Calu3 (cell line): ENCODE measurements at places on chromosomes 4 and X.

GRCh38 chrX:25531096-25531495, 515.3 kb upstream of the ARX start:
- DNase-seq, result no peak
- H3K27ac ChIP-seq, result no peak overlapping the region
- no peaks in the 10 kb centered on the region for H3K27me3 ChIP-seq
- H3K4me3 ChIP-seq, result no peak overlapping the region
- no peaks in the 10 kb centered on the region for H3K4me1 ChIP-seq
- no peaks in the 10 kb centered on the region for H3K36me3 ChIP-seq

DNA sequence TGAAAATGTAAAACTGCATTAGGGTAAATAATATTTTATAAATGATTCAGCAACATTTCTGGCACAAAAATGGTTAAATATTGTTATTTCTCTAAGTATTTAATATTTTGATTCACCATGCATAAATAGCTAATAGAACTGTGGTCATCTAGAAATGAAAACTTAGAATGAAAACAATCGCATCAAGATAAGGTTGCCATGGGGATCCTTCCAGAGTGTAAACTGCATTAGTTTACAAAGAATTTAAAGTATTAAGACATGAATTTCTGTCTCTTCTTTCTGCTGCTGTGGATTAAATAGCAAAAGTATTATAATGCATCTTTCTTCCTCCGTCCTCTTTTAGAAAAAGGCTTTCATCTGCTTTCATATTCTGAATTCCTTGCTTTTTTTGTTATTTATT, 1064.6 kb upstream of the SLIT2 start:
- H3K4me3 ChIP-seq, result no peak overlapping the region
- no peak overlapping the region for H3K27ac ChIP-seq
- DNase-seq, result no peak
- H3K36me3 ChIP-seq, result no peaks in the 10 kb centered on the region
- H3K4me1 ChIP-seq, result no peaks in the 10 kb centered on the region
- H3K27me3 ChIP-seq, result no peaks in the 10 kb centered on the region

GRCh38 chrX:48636776-48637175, 39.5 kb downstream of the WDR13 start:
- no peaks in the 10 kb centered on the region for H3K36me3 ChIP-seq
- H3K4me3 ChIP-seq, result no peak overlapping the region
- no peak for DNase-seq
- H3K27me3 ChIP-seq, result no peaks in the 10 kb centered on the region
- no peak overlapping the region for H3K27ac ChIP-seq
- H3K4me1 ChIP-seq, result no peaks in the 10 kb centered on the region

GRCh38 chr4:107900067-107900466, 31.3 kb upstream of the CYP2U1 start:
- H3K27ac ChIP-seq, result peak overlapping the region; percentile 66
- H3K4me3 ChIP-seq, result no peak overlapping the region
- peaks cover 20% of the 10 kb centered on the region for H3K36me3 ChIP-seq
- no peaks in the 10 kb centered on the region for H3K27me3 ChIP-seq
- H3K4me1 ChIP-seq, result peaks cover 27% of the 10 kb centered on the region

DNA sequence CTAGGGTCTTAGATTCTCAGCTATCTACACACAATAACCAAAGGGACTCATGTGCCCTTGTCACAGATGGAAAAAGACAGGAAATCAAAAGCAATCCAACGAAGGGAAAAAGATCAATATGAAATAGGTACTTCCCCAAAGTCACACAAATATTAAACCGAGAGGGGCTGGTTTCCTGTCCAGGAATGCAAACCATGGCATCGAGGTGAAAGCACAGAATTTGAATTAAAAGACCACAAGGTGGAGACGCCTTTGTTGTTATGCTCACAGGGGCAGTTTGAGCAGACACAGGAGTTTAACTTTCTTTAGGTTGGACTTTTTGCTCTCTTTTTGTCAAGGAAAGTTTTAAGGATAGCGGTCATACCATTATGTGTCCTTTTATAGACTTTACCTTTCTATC, 14.3 kb downstream of the H2BW1 start:
- H3K4me1 ChIP-seq, result no peaks in the 10 kb centered on the region
- H3K27ac ChIP-seq, result no peak overlapping the region
- H3K4me3 ChIP-seq, result no peak overlapping the region
- no peak for DNase-seq
- peaks cover 55% of the 10 kb centered on the region for H3K27me3 ChIP-seq
- no peaks in the 10 kb centered on the region for H3K36me3 ChIP-seq

DNA sequence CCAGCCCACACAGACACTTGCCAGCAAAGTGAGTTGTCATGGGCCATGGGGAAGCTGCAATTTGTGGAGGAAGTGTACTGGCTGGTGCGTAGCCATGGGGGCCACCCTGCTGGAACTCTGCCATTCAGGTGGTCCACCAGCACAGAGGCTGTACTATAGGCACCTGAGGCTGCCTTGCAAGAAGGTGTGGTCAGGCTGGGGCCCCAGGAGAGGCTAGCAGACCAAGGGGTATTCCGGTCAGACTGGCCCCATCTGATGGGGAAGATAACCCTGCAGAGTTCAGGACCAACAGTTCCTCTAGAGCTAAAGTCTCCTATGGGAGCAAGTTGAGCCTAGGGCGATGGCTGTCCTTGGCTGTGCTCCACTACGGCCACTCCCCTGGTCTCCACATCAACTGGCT, 136.1 kb downstream of the DCAF12L2 start:
- H3K27ac ChIP-seq, result no peak overlapping the region
- no peaks in the 10 kb centered on the region for H3K4me1 ChIP-seq
- H3K27me3 ChIP-seq, result no peaks in the 10 kb centered on the region
- no peak for DNase-seq
- H3K4me3 ChIP-seq, result no peak overlapping the region

- H3K27me3 ChIP-seq, result no peaks in the 10 kb centered on the region
- no peaks in the 10 kb centered on the region for H3K36me3 ChIP-seq
- no peak overlapping the region for H3K4me3 ChIP-seq
- no peaks in the 10 kb centered on the region for H3K4me1 ChIP-seq
- no peak overlapping the region for H3K27ac ChIP-seq
These were observed 121.6 kb downstream of the RASL11B start for GRCh38 chr4:52983563-52984303.

DNA sequence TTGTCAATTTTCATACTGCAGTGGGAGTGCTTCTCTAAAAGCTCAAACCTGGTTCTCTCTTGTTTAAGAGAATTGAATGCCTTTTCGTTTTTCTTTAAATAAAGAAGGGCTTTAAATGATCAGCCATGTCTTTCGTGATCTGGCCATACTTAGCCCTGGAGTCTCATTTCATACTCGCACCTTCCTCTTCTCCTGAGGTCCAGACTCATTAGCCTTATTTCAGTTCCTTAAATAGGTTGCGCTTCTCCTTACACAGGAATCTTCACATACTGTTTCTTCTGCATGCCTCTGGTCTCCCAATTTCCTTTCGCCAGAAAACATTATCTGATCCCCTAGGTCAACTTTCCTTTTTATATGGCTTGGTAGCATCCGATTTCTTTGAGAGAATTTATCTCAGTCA, 565.6 kb upstream of the TENM3 start:
- H3K27me3 ChIP-seq, result no peaks in the 10 kb centered on the region
- no peaks in the 10 kb centered on the region for H3K36me3 ChIP-seq
- H3K4me1 ChIP-seq, result no peaks in the 10 kb centered on the region
- no peak overlapping the region for H3K27ac ChIP-seq
- H3K4me3 ChIP-seq, result no peak overlapping the region
- no peak for DNase-seq
